ENCODE measurements at places on chromosomes 7 and 10. TPM values are rescaled to one million over a fixed set of nuclear protein-coding genes. Genes with fewer than 3 reads are reported as not detected.

Gene TLX1
- total RNA-seq, result not detected

Gene TBX20
- total RNA-seq, result 0.12 TPM

Gene TMEM229A
- not detected for total RNA-seq

Gene NPSR1
- total RNA-seq, result not detected

Gene EBLN1
- total RNA-seq, result not detected

Gene WNT16
- total RNA-seq, result not detected

Gene SLC16A9
- total RNA-seq, result 1.9 TPM

Gene ICA1
- 0.62 TPM for total RNA-seq

Gene NEUROG3
- 0.20 TPM for total RNA-seq

Gene GLCCI1
- total RNA-seq, result 6.9 TPM

Gene UCMA
- total RNA-seq, result not detected

Gene CFAP43
- not detected for total RNA-seq

Gene FANK1
- total RNA-seq, result 0.92 TPM

Gene CROT
- total RNA-seq, result 7.2 TPM

Gene ATOH7
- total RNA-seq, result not detected

Gene DRGX
- not detected for total RNA-seq

Gene HOXA5
- not detected for total RNA-seq

Gene DTX2
- total RNA-seq, result 16.4 TPM

Gene MKX
- 0.58 TPM for total RNA-seq
